ENCODE measurements at places on chromosomes 4 and X.

DNA sequence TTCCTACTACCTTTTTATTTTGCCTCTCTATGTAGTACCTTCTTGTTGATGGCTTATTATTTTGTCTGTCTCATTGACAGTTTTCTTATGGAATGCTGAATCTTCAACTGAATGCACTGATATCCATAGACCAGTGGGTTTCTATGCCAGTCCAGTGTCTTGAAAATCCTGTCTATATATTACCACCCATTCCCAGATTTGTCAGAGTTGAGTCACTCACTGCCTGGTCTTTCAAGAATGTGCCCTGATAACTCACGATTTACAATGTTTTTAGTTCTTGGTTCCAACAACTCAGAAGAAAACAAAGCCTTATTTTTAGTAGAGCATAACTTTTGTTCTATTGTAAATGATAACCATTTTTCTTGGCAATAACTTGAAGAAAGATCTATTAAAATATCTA, 606.0 kb upstream of the PITX2 start:
- DNase-seq: no peak

DNA sequence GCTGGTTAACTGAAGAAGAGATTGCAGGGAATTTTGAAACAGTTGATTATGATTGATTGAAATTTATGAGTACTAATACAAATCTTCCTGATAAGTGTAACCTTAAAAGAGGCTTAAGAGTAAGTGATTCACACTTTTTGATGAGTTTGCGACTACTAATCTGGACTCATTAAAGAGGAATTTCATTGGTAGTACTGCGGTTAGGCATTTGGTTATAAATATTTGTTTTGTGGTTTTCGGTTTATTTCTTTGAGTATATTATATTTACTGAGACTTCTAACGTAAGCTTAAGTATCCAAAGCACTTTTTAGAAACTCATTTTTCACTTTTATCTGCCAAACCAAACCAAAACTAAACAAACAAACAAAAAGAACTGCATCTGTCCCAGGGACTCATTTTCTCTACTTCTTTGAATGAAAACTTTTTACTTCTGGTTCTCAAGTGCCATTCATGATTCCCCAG, 20.7 kb downstream of the SLIT2 start:
- no peak for DNase-seq

- DNase-seq: no peak
Measured at GRCh38 chr4:664713-665231, 9.3 kb downstream of the ATP5ME start.

GRCh38 chrX:136041254-136041812, 56.1 kb downstream of the SLC9A6 start:
- DNase-seq: no peak

DNA sequence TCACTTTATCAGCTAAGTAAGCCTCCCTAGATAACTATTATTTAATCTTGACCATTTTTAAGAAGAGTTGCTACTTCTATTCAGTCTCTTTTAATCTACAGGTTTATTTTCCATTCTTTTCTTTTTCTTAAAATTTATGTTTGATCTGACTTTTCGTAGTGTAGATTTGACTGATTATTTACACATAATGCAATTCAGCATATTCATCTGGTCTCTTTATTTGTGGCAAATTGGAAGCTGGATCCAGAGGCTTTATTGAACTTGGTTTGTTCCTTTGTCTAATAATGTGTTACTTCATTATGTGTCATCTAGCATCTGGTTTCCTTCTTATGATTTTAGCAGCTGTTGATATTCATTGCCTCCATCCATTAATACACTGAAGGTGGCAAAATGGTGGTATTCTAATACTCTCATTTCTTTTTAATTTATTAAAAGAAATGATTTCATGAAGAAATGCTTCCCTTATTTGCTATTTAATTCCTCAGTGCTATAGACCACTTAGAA, 113.0 kb downstream of the FBXW7 start:
- DNase-seq: no peak

- DNase-seq: no peak
Measured at GRCh38 chr4:84750260-84750959, 167.5 kb downstream of the CDS1 start.

DNA sequence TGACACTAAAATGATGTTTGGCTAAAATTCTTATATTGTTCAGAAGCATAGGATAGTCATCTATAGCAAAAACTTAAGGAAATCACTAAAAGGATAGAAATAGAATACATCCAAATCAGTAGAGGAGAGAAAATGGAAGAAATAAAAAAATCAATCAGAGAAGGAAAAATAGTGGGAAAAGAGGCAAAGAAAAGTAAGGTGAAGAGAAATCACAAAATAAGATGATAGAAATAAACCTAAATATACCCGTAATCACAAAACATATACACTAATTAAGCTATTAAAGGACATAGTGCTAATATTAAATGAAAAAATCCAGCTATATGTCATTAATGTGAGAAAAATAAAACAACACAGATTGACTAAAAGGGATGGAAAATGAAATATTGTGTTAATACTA, 6.3 kb downstream of the PGRMC2 start:
- no peak for DNase-seq

DNA sequence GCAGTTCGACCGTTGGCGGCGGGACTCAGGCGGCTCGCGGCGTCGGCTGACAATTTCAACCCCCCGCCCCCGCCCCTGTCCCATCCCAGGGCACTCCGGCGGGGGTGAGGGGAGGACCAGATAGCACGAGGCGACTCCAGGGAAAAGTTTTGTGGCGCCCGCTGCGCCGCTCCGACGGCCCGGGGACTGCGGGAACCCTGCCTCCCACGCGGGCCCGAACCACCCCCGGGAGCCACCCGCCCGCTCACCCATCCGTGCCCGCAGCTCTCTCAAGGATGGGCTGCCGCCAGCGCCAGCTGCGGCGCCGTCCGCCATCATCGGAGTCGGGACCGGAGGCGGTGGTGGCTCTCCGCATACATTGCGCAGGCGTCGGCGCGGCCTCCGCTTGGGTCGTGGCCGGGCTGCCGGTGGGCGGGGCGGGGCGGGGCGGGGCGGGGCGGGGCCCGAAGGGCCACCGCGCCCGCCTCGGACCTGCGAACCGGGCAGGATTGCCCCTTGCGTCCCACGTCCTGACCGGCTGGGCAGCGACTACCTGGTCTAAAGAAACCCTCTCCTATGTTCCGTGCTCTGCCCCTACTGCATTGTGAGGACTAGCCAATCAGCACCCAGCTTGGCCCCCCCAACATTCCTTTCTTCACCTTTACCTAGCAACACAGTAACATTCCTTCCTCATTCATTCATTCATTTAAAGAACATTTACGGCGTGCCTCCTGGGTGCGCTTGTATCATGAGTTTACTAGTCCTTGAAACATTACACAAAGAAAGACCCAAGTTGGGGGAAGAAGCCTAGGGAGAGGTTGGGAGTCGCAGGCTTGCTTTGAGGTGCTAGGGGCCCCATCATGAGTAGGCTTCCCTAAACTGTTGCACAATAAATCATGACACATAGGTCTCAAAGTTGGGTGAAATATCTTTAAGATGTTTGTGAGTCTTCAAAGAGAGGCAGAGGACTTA, at the start of gene MAP7D3:
Gene MAP7D3, minus strand, starts transcription at position 360 of the 951 bp plus-strand sequence. Its CDS starts 42 bp downstream, at position 318.
- DNase-seq: peak; percentile 61

- DNase-seq: no peak
Measured at GRCh38 chr4:166930464-166930863, 303.8 kb downstream of the SPOCK3 start.

- DNase-seq: no peak
Measured at GRCh38 chrX:125175991-125176584, 143.6 kb upstream of the TEX13C start.

- DNase-seq: no peak
Measured at GRCh38 chrX:129721870-129722269, 16.9 kb upstream of the XPNPEP2 start.

GRCh38 chr4:12746221-12746620, 737.9 kb downstream of the RAB28 start:
- DNase-seq: no peak

- DNase-seq: no peak
Measured at GRCh38 chr4:25297528-25298242, 14.9 kb upstream of the ZCCHC4 start.

DNA sequence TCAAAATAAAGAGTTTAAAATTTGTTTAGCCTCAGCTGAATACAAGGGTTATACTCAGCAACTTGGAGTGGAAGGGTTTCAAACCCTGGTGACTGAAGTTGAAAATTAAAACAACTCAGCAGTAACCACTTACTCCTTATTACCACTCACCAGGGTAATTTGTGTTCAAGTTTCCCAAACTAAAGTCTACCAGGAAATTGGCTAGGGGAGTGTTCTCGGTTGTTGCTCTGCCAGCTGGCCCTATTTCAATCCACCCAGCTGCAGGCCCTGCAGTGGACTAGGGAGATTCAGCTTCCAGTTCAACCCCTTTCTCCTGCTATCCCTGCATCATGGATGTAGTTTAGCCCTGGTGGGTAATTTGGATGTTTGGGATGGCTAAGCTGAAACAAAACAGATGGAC, 37.8 kb upstream of the EXOC1L start:
- no peak for DNase-seq

DNA sequence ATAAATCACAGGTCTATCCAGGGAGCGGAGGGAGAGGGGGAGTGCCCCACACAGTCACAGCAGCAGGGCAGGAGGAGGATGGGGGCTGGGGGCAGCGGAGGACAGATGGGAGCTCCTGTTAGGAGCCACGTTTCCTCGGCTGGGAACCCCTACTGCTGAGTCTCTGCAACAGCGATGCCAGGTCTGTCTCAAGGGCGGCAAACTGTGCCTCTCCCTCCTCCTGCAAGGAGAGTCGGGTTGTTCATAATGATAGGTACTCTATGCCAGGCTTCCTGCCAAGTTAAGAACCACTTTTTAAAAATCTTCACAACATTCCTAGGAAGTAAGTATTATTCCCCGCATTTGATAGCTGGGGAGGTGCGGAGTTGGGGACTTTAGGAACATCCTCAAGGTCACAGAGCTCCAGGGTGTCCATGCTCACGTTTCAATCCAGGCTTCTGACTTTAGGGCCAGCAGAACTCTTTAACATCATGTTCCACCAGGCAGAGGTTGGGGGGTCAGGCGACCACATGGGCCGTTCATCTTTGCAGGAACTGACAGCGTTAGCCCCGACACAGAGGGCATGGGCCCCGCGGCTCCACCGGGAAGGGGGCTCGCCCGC, 98.3 kb upstream of the MAML3 start:
- no peak for DNase-seq
